ENCODE measurements at places on chromosomes 3 and 15. TPM values are rescaled to one million over a fixed set of nuclear protein-coding genes. Genes with fewer than 3 reads are reported as not detected.

GRCh38 chr3:102060814-102061213, 211.5 kb downstream of the NFKBIZ start:
- H3K4me1 ChIP-seq: no peaks in the 10 kb centered on the region
- H3K27me3 ChIP-seq: no peaks in the 10 kb centered on the region
- H3K27ac ChIP-seq: no peak overlapping the region
- H3K4me3 ChIP-seq: no peak overlapping the region

- H3K4me3 ChIP-seq: no peak overlapping the region
- H3K36me3 ChIP-seq: no peaks in the 10 kb centered on the region
- no peak for DNase-seq
- no peaks in the 10 kb centered on the region for H3K4me1 ChIP-seq
- H3K27me3 ChIP-seq: no peaks in the 10 kb centered on the region
- no peak overlapping the region for H3K27ac ChIP-seq
Measured at GRCh38 chr3:117409701-117410459, 700.3 kb downstream of the TUSC7 start.

DNA sequence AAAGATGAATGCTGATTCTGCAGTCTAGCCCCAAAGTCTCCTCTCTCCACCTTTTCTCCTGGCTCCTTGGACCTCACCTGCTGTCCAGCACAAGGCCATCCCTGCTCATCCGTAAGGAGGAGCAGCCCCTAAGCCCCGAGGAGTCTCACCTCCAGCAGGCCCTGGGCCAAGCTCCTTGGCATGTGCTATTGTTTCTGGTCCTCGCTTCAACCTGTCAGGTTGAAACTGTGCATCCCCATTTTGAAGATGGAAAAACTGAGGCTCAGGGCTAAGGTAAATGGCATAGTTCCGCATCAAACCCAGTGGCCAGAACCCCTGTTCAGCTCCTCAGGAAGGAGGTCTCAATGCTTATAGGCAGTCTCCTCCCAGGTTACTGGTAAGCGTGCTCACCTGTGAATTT, 26.1 kb downstream of the CHDH start:
- peaks cover 3% of the 10 kb centered on the region for H3K27me3 ChIP-seq
- H3K36me3 ChIP-seq: no peaks in the 10 kb centered on the region
- H3K4me1 ChIP-seq: no peaks in the 10 kb centered on the region
- DNase-seq: no peak
- H3K27ac ChIP-seq: no peak overlapping the region

GRCh38 chr3:32004113-32004765, 22.7 kb downstream of the ZNF860 start:
- no peak overlapping the region for H3K4me3 ChIP-seq
- no peak for DNase-seq
- no peaks in the 10 kb centered on the region for H3K27me3 ChIP-seq
- no peaks in the 10 kb centered on the region for H3K4me1 ChIP-seq
- H3K27ac ChIP-seq: no peak overlapping the region

DNA sequence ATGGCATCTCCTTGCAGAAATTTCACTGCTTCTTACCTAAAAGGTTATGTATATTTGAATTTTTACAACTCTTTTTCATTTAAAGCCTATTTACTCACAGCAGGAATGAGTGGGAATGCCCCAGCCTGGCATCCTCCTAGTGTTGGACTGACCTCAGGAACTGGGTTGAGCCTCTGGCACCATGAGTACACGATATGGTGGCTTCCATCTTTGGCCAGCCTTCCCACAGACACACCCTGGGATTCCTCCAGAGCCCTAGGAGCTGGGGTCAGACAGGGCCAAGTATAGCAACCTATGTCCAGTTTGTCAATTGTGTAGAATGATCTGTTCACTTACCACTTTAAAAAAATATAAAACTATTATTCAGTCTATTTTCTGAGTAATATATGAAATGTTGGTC, 57.2 kb upstream of the HEG1 start:
- H3K4me1 ChIP-seq: no peaks in the 10 kb centered on the region
- H3K4me3 ChIP-seq: no peak overlapping the region
- peaks cover 21% of the 10 kb centered on the region for H3K27me3 ChIP-seq
- DNase-seq: no peak
- no peaks in the 10 kb centered on the region for H3K36me3 ChIP-seq

GRCh38 chr3:18531662-18532061, 106.5 kb upstream of the SATB1 start:
- H3K27ac ChIP-seq: no peak overlapping the region
- no peak overlapping the region for H3K4me3 ChIP-seq
- no peaks in the 10 kb centered on the region for H3K27me3 ChIP-seq
- no peaks in the 10 kb centered on the region for H3K4me1 ChIP-seq
- no peaks in the 10 kb centered on the region for H3K36me3 ChIP-seq

- no peaks in the 10 kb centered on the region for H3K27me3 ChIP-seq
- no peaks in the 10 kb centered on the region for H3K36me3 ChIP-seq
- H3K27ac ChIP-seq: no peak overlapping the region
- H3K4me1 ChIP-seq: peaks cover 5% of the 10 kb centered on the region
Measured at GRCh38 chr3:116077059-116077458, 368.2 kb downstream of the LSAMP start.

DNA sequence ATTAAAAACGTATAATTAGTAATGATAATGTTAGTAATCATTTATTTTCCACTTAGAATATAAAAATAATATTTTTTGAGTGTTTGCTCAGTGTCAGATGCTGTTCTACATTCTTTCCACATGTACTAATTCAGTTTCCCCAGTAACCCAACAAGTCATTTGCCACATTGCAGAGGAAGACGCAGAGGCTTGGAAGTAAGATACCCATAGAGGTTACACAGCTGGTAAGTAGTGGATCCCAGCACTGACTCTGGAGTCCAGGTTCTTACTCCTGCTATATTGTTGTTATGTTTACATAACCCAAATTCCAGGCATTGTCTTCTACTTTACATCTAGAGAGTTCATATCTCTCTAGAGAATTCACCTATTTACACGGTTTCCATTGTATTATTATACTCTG, 48.2 kb upstream of the MYO5C start:
- H3K4me3 ChIP-seq: no peak overlapping the region
- no peak for DNase-seq
- no peak overlapping the region for H3K27ac ChIP-seq
- H3K27me3 ChIP-seq: peaks cover 12% of the 10 kb centered on the region
- no peaks in the 10 kb centered on the region for H3K4me1 ChIP-seq

DNA sequence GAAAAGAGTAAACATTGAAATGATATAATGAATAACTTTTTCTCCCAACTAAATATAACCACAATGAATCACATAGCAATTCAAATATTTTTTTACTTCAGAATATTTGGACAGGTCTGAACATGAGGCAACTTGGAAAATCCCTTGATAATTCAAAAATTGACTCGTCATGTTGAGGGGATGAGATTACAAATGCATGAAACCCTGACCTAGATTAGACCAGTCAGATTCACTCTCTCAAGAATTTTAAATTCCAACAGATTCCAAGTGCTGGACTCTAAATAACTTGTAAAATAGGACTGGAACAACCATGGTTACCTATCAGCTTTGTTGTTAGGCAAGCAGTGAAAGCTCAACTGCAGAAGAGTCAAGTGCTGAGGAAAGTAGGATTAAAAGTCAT, 317.5 kb downstream of the GBE1 start:
- H3K4me3 ChIP-seq: no peak overlapping the region
- H3K27ac ChIP-seq: no peak overlapping the region
- H3K27me3 ChIP-seq: no peaks in the 10 kb centered on the region
- H3K36me3 ChIP-seq: no peaks in the 10 kb centered on the region

DNA sequence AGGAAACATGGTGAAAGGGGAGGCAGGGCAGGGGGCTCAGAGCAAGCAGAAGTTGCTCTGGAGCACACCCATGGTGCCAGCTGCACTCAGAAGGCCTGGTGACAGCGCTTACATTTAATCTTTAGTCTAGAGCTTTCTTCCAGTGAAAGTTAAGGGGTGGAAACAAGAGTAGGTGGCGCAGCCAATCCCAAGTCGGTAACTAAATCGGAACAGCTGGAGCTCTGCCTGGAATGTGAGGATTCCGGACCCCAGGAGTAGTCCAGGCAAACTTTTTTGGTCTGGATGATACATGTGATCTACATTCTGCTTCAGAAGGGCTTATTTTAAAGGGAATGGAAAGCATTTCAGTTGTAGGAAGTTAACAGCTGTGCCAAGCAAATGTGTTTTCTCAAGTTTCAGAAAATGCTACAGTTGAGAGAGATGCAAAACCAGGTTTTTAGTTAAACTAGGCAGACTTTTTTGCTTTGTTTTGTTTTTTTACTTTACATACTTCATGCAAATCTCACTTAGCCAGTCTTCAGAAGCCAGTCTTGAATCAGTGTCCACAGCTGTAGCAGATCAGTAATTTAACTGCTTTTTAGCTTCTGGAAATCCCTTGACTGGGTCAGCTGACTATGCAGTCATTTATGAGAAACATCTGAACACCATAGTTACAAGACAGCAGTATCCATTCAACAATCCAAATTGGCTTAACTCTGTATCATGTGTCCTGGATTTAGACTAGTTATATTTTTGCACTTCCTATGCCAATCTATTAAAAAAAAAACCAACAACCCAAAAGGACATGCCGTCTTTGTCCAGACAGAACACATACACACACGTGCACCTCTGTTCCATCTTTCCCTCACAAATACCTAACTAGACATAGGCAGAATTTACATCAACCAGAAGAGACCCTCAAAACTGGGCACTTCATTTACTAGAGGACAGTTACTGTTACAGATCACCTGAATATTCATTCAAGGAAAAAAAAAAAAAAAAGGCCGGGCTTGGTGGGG, 33.2 kb downstream of the ZNF106 start:
- no peaks in the 10 kb centered on the region for H3K27me3 ChIP-seq
- no peaks in the 10 kb centered on the region for H3K4me1 ChIP-seq
- no peak overlapping the region for H3K27ac ChIP-seq

TTLL13 gene
- 0.11 TPM for total RNA-seq

ZNF774 gene
- total RNA-seq: 3.0 TPM

HHLA2 gene
- total RNA-seq: not detected

GABRB3 gene
- 0.33 TPM for total RNA-seq

PP2D1 gene
- total RNA-seq: not detected

TM4SF18 gene
- total RNA-seq: not detected

FBXO40 gene
- not detected for total RNA-seq

PLCL2 gene
- 0.18 TPM for total RNA-seq

All from K562 (cell line).